Activated CD8-positive, alpha-beta memory T cell treated with anti-CD3 and anti-CD28 coated beads for 1 hour (primary cell): ENCODE measurements at places on chromosomes 11 and 22.

DNA sequence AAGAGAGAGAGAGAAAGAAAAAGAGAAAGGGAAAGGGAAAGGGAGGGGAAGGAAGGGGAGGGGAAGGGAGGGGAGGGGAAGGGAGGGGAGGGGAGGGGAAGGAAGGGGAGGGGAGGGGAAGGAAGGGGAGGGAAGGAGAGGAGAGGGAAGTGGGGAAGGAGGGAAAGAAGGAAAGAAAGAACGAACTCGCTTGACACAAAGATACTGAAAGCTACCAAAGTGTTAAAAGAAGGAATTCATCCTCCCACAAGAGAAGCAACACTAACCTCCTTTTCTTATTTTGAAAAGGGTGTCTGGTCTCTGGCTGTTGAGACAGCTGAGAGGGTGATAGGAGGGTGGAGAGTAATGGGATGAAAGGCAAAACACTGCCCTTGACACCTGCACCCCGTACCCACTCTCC, 172.6 kb downstream of the SHANK2 start:
- no peak for DNase-seq

DNA sequence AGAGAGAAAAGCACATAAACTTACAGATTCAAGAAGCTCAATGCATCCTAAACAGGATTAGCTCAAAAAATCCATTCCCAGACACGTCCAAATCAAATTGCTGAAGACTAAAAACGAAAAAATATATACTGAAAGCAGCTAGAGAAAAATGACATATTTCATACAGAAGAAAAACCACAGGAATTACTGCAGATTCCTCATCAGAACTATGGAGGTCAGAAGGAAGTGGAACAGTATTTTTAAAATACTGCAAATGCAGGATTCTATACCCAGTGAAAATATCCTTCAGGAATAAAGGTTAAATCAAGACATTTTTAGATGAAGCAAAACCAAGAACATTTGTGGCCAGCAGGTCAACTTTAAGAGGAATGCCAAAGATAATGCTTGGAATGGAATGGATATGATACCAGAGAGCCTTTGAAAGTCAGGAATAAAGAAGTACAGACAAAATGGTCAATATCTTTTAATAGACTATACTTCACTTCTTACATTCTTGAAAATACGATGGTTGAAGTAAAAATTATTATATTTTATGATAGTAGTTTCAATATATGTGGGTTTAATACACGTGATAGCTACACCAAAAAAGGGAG, 352.9 kb downstream of the CTTN start:
- no peak for DNase-seq

GRCh38 chr11:68966894-68967780, 13.6 kb downstream of the MRGPRD start:
- DNase-seq, result no peak

DNA sequence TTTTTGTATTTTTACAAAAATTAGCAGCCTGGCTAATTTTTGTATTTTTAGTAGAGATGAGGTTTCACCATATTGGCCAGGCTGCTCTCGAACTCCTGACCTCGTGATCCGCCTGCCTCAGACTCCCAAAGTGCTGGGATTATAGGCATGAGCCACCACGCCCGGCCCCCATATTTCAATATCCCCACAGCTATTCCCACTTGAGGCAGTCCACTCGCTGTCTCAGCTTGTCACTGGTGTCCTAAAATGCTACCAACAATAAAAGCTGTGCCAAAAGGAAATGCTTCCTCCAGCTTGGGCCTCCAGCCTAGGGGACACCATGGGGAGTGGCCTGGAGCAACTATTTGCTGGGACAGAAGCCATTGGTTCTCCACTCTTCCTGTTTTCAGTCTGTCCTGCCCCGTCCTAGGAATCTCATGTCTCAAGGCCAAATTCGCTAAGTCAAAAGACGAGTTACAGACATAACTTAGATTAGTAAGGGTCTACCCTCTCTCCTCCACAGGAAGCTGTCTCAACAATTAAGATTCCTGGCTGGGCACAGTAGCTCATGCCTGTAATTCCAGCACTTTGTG, 7.3 kb upstream of the SPINDOC start:
- DNase-seq, result no peak

DNA sequence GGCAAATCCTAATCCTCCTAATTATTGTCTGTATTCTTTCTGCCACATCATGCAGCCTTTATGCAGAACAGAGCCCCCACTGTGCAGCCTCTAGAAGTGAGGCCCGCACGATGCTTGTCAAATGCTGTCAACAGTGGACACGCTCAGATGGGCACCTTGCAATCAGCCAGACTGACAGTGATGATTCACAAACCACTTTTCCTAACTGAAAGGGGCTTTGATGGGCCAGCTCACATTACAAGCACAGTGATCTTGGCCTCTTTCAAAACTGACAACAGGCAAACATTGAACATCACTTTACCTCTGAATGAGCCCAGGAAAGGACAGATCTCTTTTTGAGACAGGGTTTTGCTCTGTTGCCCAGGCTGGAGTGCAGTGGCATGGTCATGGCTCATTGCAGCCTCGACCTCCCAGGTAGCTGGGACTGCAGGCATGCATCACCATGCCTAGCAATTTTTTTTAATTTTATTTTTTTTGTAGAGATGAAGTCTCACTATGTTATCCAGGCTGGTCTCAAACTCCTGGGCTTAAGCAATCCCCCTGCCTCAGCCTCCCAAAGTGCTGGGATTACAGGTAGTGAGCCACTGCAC, 18.0 kb upstream of the E2F8 start:
- no peak for DNase-seq

DNA sequence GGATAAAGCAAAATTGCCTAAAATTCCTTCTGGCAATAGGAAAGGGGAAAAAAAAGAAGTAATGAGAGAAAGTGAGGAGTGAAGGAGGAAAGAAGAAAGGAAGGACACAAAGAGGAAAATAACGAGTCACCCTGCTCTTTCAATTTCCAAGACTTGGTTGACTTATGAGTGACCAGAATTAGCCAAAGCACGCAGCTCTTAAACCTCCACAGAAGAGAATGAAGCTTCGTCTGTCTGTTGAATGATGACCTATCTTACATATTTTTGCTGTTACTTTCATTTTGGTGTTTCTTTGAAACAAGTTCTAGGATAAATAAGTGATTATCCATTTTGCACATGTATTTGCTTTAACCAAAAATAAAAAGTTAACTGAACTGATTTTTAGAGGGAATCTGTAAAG, 728 bp downstream of the MMP27 start:
- DNase-seq, result no peak

- no peak for DNase-seq
These were observed 67.5 kb downstream of the PACSIN2 start for GRCh38 chr22:42947211-42947990.

- DNase-seq, result no peak
These were observed 87.4 kb downstream of the BRD1 start for GRCh38 chr22:49740242-49740641.

DNA sequence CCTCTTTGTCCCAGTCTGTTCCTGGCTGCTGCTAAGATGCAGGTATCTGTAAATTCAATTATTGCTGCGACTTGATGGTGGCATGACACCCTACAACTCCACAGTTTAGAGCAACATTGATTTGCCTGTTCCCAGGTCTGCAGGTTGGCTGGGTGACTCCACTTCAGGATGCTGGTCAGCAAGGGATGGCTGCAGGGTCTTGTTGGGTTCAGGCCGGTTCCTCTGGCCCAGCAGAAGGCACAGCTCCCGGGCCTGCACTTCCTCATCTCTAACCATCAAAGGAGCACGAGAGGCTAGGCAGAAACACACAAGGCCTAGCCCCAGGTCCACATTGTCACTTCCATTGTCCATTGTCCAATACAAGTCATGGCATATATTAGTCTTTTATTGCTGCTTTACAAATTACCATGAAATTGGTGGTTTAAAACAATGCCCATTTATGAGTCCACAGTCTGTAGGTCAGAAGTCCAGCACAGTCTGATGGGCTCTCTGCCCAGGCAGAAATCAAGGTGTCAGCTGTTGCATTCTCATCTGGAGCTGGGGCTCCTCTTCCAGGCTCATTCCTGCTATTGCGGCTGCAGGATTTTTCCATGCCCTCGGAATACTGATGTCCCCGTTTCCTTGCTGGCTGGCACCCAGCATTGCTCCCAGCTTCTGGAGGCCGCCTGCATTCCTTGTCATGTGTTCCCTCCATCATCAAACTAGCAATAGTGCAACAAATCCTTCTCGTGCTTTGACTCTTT, 96.6 kb upstream of the LMO1 start:
- no peak for DNase-seq

DNA sequence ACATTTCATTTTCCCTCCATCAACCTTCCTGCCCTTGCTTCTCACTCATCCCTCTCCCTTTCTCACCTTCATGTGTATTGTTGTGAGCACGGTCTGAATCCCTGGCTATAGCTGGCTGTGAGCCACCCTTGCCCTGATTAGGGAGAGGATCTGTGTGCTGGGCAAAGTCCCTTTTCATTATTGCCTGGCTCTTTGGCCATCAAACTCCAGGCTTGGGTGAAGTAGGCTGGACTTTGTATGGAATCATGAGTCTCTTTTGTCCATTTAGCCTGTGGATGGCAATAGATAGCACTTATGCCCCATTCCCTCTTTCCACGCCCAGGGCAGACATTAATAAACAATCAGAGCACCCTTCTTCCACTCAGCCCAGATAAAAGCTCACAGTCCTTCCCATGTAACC, 6.7 kb downstream of the MYO18B start:
- no peak for DNase-seq

DNA sequence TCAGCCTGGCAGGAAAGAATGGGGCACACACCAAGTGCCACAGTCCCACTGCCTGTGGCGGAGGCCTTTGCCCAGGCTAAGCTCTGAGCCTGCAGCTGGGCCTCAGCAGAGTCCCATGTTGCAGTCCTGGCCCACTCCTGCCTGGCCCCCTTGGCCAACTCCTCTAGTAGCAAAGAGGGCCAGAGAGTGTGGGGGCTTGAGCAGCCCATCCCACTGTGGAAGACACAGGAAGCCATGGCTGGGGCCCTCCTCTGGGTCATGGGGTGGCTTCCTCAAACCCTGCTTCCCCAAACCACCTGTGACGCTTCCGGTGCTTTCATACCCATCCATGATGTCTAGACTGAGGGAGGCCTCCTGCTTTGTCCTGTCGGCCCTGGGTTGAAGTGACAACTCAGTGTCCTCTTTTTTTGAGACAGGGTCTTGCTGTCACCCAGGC, 5.8 kb downstream of the RPS19BP1 start:
- DNase-seq, result no peak

DNA sequence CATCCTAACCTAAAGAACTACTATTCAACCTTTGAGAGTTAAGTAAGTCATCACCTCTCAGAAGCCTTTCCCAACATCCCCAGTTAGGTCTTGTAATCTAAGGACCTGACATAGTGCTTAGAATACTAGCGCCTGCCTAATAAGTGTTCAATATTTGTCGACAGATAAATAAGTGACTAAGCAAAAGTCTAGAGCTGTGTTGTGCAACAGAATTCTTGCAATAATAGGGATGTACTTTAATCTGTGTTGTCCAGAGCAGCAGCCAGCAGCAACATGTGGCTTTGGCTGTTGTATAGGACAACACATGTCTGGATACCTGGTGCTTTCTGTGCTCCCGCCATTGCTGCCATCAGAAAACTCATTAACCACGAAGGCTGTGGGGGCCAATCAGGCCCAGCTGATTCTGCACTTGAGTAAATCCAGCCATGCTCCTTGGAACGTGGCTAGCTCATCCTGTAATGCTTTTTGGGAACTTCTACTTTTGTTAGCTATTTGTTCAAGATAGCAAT, 66.8 kb upstream of the NTM start:
- DNase-seq, result no peak
